RPMI7951 (cell line): ENCODE measurements at places on chromosomes 5 and 9. TPM values are rescaled to one million over a fixed set of nuclear protein-coding genes. Genes with fewer than 3 reads are reported as not detected.
A peak's percentile ranks its signal among the peaks of the same experiment; 100 is the strongest.

- DNase-seq: no peak
These were observed 739.3 kb downstream of the NR2F1-AS1 start for GRCh38 chr5:92841604-92842155.

DNA sequence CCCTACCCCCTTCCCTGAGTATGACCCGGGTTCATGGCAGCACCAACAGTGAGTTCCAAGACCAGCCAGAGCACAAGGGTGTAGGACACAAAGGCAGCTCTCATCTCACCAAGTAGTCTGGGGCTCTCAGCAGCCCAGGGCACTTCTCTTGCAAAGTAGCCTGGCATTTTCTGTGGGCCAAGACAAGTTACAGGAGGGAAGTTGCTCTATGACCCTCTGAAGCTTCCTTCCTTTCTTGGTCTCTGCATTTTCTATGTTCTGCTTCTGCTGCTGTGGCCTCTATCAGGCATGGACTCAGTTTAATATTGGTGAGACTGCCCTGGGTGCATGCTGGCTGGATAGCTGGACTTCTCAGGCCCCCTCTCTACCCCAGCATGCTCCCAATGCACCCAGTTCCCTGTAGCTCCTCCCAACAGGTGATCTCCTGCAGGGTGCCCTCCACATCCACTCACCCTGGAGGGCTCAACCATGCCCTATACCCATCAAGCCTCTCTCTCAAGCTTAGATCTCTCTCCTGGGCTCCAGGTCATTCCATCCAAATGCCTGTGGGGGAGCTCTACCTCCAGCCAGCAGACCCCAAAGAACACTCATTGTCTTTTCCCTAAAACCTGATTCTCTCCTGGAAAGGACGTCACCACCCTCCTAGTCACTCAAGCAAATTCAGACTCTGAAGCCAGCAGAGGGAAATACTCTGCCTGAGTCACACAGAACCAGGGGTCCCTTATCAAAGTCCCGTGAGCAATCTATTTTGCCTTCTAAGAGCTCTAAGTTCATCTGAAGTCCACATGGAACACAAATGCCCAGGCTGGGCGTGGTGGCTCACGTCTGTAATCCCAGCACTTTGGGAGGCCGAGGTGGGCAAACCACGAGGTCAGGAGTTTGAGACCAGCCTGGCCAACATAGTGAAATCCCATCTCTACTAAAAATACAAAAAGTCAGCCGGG is 13.8 kb downstream of the TBC1D2 start:
- DNase-seq: no peak

DNA sequence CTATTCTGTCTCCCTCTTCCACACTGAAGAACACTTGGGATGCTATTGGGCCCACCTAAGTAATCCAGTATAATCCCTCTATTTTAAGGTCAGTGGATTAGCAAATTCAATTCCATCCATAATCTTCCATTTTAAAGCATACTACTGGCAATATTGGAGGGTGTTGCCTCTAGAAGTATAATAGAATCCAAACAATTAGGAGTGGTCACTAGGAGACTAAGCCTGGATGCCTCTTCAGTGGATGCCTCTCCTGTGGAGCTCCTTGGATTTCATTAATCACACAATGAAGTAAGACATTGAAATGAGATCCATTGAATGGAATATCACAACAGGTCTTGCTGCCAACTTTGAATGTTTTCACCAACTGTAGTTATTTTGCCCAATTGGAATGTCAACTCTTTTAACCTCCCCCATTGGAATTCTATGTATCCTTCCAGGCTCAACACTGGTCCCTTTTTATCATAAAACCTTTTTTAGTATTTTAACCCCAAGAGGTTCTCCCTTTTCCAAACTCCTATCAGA is 311.6 kb downstream of the PLK2 start:
- no peak for DNase-seq

DNA sequence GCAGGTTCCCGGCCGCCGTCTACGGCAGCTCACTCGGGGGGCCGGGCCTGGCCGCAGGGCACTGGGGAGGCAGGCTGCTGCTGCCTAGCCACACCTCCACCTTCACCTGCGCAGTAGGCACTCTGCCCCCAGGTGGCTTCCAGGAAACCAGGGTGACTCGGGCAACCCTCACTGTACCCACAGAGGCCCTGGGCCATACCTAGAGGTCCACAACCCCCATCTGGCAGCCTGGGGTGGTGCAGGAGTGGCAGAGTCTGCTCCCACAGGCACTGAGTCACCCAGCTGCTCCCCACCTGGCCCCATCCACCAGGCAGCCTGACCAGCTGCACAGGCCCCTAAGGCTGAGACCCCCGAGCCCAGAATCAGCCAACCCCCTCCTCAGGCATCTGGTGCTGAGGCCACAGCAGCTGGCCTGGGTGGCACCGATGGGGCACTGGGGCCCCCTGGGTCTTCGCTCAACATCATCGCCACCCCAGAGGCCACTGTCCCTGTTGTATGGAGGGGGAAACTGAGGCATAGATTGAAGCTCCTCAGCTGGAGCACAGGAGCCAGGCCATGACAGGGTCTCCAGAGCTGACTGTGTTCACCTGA is 70.2 kb downstream of the KCNT1 start:
- no peak for DNase-seq

DNA sequence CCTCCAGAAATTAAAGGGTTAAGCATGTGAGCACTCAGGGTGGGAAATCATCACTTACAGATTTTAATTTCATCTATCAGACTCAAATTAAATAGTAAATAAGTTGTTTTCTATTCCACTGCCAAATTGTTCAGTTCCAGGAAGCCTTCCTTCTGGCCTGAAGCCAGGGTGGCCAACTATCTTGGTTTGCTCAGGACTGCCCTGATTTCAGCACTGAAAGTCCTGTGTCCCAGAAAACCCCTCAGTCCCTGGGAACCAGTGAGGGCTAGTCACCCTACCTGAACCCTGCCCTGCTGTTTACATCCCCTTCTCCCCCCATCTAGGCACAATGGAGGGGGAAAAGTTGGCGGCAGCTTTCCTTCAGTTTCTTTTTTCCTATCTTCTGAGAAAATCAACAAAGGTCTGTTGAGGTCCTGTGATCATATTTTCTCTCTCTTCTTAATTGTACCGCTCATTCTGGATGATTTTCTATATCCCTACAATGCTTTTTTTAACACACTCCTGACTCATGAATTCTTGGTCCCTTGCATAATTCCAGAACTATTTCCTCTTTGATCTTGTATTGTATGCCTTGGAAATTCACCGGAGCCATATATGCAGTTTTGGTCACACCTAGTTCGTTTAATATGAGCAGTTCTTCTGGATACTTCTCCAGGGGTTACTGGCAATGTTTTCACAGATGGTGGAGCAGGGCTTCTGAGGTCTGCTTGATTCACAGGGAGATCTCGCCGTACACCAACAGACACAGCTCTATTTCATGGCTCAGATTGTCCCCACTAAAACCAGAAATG is 103.8 kb downstream of the MAP1B start:
- peak; percentile 81 for DNase-seq

- no peak for DNase-seq
These were observed 29.8 kb downstream of the SLC24A2 start for GRCh38 chr9:19759066-19759465.

- DNase-seq: no peak
These were observed 40.9 kb upstream of the PWWP2A start for GRCh38 chr5:160159991-160160792.

GRCh38 chr5:138252944-138253343 is 21.5 kb downstream of the GFRA3 start:
- DNase-seq: no peak

DNA sequence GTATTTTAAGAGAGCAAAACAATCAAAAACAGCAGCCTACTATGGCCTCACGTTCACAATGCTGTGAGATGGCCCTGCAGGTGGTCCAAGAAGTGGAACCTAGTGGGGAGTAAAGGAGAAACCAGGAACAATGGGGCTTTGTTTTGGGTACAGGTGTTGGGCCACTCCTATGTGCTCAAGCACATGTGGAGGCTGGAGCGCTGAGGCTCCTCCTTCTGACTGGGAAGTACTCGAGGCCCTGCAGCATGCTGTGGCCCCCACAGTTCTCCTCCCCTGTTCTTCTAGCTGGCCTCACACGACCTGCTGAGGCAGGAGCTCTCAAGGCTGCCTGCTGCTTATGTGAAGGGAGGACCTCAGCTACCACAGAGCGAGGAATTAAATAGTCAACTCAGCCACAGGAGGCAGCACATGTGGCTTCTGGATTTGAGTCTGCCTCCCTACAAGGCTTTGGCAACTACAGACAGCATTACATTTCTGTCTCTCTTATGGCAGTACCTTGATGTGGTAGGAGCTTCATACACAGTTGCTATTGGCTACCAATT is 482.3 kb downstream of the SPOCK1 start:
- DNase-seq: peak; percentile 7

- DNase-seq: no peak
These were observed 175.1 kb upstream of the PITX1 start for GRCh38 chr5:135208903-135209721.

- peak; percentile 11 for DNase-seq
These were observed 1995.6 kb upstream of the CDH6 start for GRCh38 chr5:29197631-29198454.

- DNase-seq: no peak
These were observed 152.7 kb upstream of the MVB12B start for GRCh38 chr9:126173929-126174328.

DNA sequence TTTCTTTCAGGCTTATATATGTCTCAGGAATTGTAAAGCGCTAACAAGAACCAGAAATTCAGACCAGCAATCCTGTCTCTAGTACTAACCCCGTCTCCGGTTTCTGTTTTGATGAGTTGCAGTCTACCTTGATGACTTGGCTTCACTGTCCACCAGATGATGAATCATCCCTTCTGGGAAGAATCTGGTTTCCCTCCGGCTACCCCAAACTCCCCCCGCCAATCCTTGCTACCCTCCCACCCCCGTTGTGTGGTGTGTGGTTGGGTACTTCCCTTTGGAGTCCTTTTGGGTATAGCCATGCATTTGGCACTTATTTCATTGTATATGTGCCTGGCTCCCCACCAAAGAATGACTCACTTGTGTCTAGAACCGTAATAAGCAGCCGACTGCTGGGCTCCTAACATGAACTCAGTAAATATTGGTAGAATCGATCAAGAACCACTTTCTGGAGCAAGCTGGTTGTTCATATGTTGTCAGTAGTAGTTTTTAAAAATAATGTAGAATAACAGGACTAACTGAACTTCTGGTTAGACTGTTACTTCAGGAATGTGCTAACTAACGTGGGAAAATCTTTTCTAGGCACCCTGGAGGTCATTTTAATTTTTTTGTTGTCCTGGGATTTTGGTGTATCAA is 8.3 kb upstream of the TGFBI start:
- DNase-seq: peak; percentile 99

DNA sequence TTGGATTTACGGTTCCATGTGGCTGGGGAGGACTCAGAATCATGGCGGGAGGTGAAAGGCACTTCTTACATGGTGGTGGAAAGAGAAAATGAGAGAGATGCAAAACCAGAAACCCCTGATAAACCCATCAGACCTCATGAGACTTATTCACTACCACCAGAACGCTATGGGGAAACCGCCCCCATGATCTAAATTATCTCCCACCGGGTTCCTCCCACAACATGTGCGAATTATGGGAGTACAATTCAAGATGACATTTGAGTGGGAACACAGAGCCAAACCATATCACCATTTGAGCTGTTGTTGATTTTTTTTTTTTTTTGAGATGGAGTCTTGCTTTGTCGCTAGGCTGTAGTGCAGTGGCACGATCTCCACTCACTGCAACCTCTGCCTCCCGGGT is 16.5 kb downstream of the DAB2IP start:
- DNase-seq: no peak

DNA sequence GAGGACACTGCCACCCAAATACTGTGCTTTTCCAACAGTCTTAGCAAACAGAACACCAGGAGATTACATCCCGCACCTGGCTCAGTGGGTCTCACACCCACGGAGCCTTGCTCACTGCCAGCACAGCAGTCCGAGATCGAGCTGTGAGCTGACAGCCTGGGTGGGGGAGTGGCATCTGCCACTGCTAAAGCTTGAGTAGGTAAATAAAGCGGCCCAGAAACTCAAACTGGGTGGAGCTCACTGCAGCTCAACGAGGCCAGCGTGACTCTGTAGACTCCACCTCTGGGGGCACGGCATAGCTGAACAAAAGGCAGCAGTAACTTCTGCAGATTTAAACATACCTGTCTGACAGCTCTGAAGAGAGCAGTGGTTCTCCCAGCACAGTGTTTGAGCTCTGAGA is 28.8 kb downstream of the EPB41L4A start:
- no peak for DNase-seq

DNA sequence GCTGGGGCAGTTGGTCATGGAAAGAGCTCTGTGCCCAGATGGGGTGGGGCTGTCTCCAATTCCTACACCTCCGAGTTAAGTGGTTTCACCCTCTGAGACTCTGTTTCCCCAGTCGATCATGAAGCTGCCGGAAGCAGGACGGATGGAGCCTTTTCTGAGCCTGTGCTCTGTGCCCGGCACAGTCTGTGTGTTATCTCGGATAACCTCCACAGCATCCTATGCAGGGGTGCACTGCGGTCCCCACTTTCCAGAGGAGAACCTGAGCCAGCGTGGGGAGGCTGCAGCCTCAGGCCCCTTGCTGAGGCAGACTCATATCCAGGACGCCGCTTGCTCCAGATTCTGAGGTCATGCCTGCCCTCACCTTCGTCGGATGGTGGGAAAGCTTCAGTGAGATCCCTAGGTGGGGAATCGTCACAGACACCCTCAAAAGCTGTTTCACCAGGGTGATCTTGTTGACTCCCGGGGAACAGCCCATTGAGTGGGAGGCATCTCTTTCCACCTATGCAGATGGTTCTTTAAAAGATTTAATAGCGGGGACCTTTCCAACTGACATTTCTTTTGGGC is 6.9 kb upstream of the COL5A1 start:
- DNase-seq: no peak

GRCh38 chr9:121285835-121286687 is 18.1 kb downstream of the GSN start:
- peak; percentile 96 for DNase-seq

DNA sequence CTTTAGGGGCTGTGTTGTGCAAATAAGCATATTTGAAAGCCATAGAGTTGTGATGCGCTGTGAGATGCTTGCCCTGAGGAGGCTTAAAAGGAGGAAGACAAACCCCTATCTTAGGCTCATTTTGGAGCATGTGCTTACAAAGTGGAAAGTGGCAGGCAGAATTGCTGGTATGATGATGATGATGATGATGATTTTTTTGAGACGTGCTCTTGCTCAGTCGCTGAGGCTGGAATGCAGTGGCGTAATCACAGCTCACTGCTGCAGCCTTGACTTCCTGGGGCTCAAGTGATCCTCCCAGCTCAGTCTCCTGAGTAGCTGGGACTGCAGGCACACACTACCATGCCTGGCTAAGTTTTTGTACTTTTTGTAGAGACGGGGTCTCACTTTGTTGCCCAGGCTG is 1.7 kb downstream of the CNOT8 start:
- peak; percentile 24 for DNase-seq

GRCh38 chr5:142046191-142046590 is 33.4 kb upstream of the GNPDA1 start:
- no peak for DNase-seq

GRCh38 chr5:2801577-2802525 is 50.4 kb upstream of the IRX2 start:
- DNase-seq: no peak

The ODF2 gene
- total RNA-seq: 50.1 and 57.1 TPM in 2 replicates

The LOX gene
- 28.4 and 32.2 TPM in 2 replicates for total RNA-seq

The NPM1 gene
- 785 and 796 TPM in 2 replicates for total RNA-seq

The WNT8A gene
- not detected in 2 replicates for total RNA-seq

The OSTF1 gene
- 43.9 and 49.1 TPM in 2 replicates for total RNA-seq

The PCA3 gene
- not detected in 2 replicates for total RNA-seq

The CD72 gene
- total RNA-seq: 0.10 and 0.12 TPM in 2 replicates

The MLLT3 gene
- total RNA-seq: 16.1 and 18.3 TPM in 2 replicates

The FOXD4L4 gene
- 0.20 TPM in 1 of 2 replicates, not detected in the other for total RNA-seq

The ANKRD31 gene
- under 0.01 TPM in 1 of 2 replicates, not detected in the other for total RNA-seq

The ENTREP1 gene
- total RNA-seq: 0.10 TPM in 1 of 2 replicates, not detected in the other

The SLC36A2 gene
- total RNA-seq: not detected in 2 replicates
